NCI-H2029 treated with DMSO at 0.1 percent for 48 hours (cell line): ENCODE measurements at places on chromosomes 5 and 9.
A peak's percentile ranks its signal among the peaks of the same experiment; 100 is the strongest.

- no peak for DNase-seq
Measured at GRCh38 chr5:150227036-150227435, 37.2 kb downstream of the SLC6A7 start.

DNA sequence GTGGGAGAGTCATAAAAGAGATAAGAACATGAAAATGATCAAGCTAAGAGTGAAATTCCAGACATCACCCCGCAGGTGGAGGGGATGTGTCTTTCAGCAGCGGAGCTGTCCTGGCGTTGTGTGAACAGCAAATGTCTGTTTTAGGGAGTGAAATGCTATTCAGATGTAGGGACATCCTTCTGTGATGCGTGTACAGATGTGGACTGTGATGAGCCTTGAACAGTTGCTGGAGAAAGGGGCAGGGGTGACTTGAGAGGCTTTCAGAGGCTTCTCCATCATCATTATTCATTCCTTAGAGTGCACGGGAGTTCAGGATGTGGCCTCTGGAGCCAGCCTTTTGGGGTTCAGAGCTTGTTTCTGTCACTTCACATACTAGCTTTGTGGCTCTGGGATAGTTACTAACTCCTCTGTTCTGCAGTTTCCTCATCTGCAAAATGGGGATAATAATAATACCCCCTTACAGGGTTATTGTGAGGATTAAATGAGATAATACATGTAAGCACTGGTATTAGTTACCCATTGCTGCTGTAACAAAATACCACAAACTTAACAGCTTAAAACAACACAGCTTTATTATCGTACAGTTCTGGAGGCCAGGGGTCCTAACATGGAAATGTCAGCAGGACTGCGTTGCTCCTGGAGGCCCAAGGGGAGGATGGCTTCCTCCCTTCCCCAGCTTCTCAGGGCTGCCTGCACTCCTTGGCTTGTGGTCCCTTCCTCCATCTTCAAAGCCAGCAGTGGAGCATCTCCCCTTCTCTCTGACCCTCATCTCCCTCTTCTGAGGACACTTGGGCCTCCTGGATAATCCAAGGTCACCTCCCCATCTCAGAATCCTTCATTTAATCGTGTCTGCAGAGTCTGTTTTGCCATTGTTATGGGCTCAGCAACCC, 9.4 kb downstream of the TRAF1 start:
- no peak for DNase-seq

DNA sequence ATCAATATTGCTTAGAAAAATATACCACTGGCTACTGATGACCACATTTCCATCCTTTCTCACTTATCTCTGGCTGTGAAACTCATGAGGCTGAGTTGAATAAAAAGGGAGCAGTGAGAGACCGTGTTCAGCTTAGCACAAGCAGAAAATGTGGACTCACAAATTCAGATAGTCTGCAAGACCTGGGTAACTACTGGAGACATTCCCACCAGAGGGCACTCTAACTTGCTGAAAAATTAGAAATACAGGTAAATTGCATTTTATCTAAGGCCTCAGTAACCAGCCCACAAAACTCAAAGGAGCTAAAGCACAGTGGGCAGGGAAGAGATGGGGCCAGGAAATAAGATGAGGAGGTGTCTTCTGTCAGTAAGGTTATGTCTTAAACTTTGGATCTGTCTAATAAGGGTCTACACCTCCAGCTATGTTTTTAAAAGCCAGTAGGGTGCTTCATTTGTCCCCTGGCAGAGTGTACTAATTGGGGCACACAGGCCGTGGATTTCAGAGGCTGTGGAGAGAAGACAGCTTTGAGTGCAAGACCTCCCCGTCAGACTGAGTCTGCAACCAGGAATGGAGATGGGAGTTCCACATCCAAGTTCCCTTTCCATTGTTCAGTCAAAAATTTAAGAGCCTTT, 8.7 kb upstream of the NDUFB6 start:
- peak; percentile 28 for DNase-seq

- DNase-seq: no peak
Measured at GRCh38 chr5:111968459-111968858, 211.5 kb upstream of the NREP start.
